ENCODE measurements at places on chromosomes 16 and 17.

- peak; percentile 92 for DNase-seq
Observed at GRCh38 chr17:46984341-46984740, 5.3 kb upstream of the RPRML start.

DNA sequence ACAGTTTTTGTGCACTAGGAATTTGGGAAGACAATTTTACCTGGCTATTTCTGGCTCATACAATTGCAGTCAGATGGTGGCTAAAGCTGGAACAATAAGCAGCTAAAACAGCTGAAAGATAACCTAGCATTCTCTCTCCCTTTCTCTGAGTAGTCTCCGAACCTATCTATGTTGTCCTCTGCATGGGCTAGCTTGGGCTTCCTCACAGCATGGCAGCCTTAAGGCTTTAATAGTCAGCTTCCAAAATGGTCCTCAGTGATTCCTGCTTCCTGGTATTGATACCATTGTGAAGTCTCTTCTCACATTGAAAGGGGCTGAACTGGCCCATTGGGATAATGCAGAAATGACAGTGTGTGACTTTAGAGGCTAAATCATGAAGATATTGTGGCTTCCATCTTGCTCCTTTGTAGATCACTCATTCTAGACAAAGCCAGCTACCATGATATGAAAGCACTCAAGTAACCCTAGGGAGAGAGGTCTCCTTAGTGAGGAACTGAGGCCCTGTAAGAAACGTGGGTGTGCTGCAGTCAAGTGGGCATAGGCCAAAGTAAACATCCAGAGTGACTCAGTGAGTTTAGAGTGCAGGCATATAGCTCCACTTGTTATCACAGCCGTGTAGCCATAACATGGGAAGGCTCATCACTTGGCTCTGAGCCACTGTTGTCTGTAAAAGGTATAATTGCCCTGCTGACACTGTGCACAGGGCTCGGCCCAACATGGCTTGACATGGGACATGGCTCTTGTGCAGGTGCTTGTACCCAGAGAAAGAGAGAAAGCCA is 5.5 kb upstream of the VKORC1 start:
- DNase-seq = no peak

- no peak for DNase-seq
Observed at GRCh38 chr17:79433379-79433778, 177.5 kb downstream of the RBFOX3 start.

- DNase-seq = no peak
Observed at GRCh38 chr16:31880322-31880979, 6.8 kb downstream of the ZNF267 start.

GRCh38 chr17:61996916-61997605 is 68.0 kb downstream of the MED13 start:
- no peak for DNase-seq

GRCh38 chr17:44024271-44024663 is 9.5 kb upstream of the TMEM101 start:
- peak; percentile 96 for DNase-seq

DNA sequence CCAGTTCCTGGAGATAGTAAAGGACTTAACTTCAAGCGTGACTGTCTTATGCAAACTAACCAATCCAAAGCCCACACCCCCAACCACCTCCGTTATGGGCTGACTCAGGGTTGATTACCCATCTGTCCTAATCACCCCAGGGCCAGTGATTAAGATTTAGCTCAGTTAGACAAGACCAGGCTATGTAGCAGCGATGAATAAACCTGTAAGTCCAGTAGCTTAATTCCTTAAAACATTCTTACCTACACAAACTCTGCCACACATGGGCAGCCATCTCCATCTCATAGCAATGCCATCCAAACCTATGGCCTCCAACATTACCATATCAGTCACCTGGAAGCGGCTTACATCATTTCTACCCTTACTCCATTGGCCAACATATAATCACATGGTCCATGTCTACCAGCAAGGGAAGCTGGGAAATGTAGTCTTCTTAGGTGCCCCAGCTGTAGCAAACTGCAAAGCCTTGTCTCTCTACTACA is 266.7 kb downstream of the SHISA9 start:
- peak; percentile 50 for DNase-seq

All from NCI-H524 (cell line).